ENCODE measurements at places on chromosomes 1 and 21. TPM values are rescaled to one million over a fixed set of nuclear protein-coding genes. Genes with fewer than 3 reads are reported as not detected.

DNA sequence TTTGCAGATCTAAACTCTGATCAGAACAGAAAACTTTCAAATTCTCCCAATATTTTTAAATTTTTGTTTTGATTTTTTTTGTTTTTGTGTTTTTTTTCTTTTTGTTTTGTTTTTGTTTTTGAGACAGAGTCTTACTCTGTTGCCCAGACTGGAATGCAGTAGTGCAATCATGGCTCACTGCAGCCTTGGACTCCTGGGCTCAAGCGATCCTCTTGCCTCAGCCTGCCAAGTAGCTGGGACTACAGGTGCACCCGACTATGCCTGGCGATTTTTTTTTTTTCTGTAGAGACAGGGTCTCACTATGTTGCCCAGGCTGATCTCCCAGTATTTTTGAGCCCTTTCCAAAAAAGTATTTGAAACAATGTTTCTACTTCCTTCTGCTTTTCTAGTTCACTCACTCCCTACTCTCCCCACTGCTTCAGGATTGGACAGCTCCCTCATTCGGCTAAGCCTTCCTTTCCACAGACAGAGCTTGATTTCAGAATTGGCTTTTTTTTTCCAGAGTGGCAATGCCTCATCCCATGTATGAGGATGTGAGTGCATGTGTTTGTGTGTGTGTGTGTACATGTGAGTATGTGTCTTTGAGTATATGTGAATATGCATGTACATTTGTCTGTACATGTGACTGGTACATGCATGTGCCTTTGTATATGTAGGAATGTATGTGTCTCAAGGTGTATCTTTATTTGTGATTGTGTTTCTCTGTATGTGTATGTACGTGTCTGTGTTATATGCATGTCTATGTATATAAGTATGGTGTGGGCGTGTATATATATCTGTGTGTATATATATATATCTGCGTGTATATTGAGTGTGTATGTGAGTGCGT, 11.9 kb downstream of the LHX4 start:
- DNase-seq: no peak

DNA sequence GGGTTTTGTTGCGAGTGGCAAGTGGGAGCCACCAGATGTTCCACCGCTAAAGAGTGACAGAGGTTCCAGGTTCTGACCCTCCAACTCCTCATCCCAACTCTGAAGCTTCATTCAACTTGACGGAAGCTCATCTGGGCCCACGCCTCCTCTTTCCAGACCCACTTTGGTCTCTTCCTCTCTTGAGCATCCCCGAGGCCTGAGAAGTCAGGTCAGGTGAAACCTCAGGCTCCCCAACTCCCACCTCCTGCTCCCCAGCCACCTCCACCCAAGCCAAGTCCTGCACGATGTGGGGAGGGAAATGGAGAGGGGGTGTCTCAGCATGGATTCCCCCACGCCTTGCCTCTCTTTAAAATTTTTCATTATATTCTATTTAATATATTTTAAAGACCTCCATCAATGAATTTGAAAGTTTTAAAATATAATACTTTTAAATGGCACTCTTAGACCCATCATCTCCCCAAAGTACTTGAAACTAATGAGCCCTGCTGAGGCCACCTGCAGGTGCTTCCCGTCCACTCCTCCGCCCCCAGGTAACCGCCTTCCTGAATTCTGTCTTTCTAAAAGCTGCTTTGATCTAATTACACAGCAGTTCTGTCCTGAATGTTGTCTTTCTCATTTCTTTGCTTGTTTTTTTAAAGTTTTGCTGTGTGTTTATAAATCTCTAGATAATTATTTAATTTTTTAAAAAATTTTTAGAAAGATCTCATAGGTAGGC, 238.1 kb downstream of the KAZN start:
- DNase-seq: no peak

The KDF1 gene
- total RNA-seq: 0.35 TPM

GRCh38 chr1:8955406-8955805, 9.7 kb downstream of the CA6 start:
- DNase-seq: no peak

DNA sequence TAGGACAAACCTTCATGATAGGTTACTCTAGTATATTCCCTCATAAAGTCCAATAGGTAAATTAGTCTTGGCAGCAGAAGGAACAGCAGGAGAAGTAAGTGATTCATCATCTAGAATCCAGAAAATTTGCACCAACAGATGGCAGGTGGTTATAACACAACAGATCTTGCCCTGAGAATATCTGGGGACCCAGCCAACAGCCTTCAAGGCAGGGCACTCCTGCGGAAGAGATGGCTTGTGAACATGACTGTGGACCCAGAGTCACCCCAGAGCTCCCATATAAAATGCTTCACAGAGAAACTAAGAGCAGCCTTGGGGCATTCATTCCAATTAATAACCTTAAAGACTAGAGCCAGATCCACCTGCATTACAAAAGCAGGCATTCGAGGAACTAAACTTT, 7.9 kb upstream of the PLA2G2C start:
- DNase-seq: no peak

DNA sequence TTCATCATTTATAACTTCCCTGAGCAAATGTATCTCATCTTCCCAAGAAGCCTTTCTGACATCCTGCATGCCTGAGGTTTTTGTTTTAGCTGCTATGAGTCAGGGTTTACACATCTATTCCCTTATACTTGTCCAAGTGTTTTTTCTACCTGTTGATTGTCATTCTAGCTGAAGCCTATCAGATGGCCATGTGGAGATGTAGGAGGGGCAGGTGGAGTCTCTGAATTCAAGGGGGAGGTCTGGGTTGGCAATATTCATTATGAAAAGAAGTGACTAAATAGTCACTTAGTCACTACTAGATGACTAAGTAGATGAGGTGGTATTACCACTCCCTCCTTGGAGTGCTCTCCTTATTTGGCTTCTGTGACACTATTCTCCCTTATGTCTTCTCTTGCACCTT, 52.4 kb downstream of the XCL1 start:
- no peak for DNase-seq

DNA sequence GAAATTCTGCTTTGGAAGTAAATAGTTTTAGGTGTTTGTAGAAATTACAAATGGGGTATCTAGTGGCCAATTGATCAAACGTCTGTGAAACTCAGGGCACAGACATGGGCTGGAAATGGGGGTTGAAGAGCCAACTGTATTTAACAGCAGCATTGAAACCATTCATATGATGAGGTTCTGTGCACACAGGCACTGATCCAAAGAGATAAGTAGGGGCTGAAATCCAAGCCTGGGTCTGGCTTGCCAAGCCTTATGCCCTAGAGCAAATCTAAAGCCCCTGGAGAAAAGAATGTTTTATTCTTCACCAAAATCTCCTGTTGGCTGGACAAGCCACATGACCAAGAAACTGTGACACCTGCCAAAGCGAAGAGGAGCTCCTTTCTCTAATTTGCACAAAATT, 67.6 kb upstream of the ST6GALNAC5 start:
- DNase-seq: no peak

All from Right ventricle myocardium superior (tissue), 1 donor.